Prostate gland (tissue), 2 donors: ENCODE measurements at places on chromosomes 16 and 17.

- no peak for DNase-seq
These were observed 268.3 kb downstream of the ABCC12 start for GRCh38 chr16:47887496-47887895.

- no peak for DNase-seq
These were observed 8.3 kb downstream of the TRIM65 start for GRCh38 chr17:75888484-75888883.

- no peak for DNase-seq
These were observed 126.0 kb downstream of the MGAT5B start for GRCh38 chr17:76994237-76994637.

GRCh38 chr16:83862661-83863060 lies 36.3 kb upstream of the MLYCD start:
- no peak for DNase-seq

DNA sequence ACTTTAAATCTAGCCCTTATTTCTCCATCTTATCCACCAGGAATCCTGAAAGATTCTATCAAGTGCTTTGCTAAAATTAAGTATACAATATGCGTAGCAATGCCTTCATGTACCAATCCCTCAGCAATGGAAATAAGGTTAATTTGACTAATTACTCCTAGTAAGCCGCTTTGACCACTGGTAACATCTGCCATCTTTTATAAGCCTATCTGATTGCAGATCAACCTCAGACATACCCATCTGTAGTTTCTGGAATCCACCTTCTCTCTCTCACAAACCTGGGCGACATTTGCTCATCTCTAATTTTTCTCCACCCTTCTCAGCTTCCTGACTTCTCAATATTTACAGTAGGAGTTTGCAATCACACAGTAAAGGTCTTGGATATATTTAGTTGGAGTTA lies 138.8 kb upstream of the CRHR1 start:
- DNase-seq, result no peak

DNA sequence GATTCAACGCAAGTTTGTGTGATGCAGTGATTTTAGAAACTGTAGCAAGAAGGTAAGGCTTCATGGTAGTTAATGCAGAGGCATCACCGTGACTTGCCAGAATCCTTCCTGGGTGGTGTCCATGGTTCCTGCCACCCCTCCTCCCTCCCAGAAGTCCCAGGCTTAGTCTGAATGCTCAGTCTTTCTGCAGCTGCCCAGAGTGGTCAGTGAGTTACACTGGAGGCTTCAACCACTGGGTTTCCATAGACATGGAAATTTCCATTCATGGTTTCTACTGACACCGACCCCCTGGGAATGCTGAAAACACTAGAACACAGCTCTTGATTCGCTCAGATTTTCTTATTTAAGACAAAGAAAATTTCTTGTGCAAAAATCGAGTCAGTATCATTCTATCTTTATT lies 159.4 kb upstream of the HSBP1 start:
- no peak for DNase-seq

GRCh38 chr17:26731005-26731921 lies 562.7 kb upstream of the WSB1 start:
- DNase-seq, result no peak

- DNase-seq, result no peak
These were observed 20.7 kb downstream of the DRC3 start for GRCh38 chr17:17993366-17993765.

DNA sequence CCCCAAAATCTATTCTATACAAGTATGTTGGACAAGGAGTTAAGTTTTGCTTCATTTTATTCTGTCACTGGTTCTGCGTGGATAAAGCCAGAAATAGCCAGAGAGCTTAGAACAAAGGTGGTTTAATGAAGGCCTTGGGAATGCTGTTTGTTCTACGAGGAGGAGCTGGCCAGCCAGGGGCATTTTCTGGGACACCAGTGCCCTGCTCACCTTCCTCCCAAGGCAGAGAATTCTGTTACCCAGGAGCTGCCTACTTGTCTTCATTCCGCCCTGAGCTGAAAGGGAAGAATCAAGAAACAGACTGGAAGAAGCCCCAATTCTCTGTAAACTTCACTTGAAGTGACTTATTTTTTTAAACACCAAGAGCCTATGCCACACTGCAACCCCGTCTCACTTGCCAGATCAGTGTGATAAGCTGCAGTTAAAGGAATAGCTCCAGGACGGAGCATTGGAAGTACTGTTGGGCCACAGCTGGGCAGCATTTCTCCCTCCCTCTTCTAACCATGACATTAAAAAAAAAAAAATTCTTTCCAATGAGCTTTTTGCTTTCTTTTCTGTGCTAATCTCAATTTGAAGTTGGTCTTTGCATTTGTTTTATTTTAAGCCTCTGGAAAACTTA lies 149.8 kb upstream of the DYNLRB2 start:
- no peak for DNase-seq

- no peak for DNase-seq
These were observed 20.9 kb upstream of the ITPRIPL2 start for GRCh38 chr16:19092653-19093410.

GRCh38 chr16:12340151-12340733 lies 363.7 kb downstream of the SNX29 start:
- DNase-seq, result peak; percentile 36

- no peak for DNase-seq
These were observed 9.2 kb downstream of the SYT17 start for GRCh38 chr16:19177111-19177739.

- DNase-seq, result no peak
These were observed 3.3 kb upstream of the ABCC3 start for GRCh38 chr17:50631195-50631907.

DNA sequence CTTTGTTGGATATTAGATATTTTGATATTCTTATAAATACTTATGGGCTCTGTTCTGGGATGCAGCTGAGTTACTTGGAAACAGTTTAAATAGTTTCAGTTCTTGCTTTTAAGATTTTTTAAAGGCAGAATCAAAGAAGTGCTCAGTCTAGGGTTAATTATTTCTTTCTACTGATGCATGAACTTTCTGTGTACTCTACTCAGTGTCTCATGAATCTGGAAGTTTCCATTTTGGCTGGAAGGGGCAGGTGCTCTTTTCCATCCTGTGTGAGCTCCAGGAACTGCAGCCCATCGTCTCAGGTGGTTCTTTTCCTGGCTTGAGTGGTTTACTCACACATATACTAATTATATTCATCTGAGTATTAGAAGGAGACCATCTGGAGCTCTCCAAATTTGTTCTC lies 61.1 kb upstream of the CPHXL start:
- DNase-seq, result no peak

DNA sequence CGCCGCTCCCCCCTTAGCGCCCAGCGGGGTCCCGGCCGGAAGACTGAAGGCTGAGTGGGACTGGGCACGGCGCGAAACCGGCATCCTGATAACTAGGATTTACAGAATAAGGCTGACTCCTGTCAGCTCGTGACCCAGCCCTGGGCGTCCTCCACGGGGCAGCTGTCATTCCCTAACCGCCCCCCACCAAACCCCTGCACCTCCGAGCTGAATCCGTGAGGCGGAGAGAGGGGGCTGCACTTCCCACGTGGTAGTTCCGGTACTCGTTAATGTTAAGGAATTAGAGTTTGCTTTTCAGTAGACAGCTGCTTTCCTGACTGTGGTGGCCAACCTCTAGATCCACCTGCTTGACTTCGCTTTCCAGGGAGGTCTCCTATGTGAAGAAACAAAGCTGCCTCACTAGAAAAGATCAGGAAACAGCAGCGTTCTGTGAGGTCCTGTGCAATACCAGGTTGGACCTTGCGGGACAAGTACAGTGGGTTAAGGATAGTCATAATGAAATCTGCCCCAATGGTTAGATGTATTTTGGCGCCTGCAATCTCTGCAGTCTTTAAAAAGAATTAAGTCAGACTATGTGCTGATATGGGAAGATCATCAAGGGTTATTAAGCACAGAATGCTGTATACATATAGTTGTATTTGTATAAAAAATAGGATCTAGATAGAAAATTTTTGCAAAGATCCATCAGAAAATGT lies 1.1 kb upstream of the WBP2 start:
- no peak for DNase-seq

GRCh38 chr17:63491977-63492618 lies 15.2 kb downstream of the ACE start:
- DNase-seq, result no peak

DNA sequence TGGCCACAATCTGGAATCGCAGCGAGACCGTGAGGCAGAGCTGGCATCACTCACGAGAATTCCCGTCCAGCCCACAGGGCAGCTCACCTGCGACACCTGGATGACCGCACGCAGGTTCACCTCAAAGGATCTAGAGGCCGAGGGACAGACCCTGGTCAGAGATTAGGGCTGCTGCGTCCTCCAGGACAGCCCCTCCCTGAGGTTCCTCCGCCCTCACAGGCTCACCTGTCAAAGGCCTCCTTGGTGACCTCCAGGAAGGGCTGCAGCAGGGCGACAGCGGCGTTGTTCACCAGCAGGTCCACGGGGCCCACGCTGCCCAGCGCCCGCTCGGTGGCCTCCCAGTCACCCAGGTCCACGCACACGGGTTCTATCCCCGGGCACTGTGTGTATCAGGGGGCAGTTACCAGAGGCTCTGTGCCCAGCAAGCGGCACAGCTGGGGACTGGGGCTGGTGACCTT lies 834 bp downstream of the DCXR start:
- DNase-seq, result no peak

DNA sequence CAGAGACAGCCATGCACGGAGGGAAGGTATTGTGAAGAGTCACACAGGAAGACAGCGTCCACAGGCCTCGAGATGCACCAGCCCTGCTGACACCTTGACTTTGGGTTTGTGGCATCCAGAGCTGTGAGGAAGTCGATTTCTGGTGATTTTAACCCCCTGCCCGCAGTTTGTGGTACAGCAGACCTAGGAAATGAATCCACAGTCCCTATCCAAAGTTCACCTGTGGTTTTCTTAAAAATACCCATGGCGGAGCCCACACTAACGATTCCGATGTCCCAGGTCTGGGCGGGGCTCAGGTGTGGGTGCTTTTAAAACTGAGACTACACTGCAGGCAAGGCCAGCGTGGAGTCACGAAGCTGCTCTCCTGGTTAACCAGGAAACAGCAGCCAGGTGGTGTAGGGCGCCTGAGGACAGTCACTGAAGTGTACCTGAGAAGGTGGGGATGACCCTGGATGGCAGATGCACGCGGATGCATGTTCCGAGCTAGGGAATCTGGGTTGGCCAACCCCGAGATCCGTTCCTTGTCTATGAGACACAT lies 14.4 kb upstream of the MEAK7 start:
- no peak for DNase-seq

GRCh38 chr16:86373276-86373901 lies 136.9 kb upstream of the FOXF1 start:
- DNase-seq, result no peak

DNA sequence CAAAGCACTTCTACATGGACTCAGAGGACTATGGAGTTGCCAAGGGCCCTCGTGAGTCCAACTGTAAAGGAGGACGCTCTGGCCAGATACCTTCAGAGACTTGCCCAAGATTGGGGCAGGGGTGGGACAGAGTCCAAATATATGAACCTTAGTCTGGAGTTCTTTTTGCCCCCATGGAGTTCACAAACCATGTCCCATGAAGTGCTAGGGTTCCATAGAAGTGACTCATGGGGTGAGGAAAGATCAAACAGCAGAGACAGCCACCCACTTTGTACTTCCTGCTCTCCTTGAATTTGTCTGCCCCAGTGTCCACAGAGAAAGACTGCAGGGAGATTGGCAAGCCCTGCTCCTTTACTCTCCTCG lies 29.0 kb downstream of the SRL start:
- no peak for DNase-seq

DNA sequence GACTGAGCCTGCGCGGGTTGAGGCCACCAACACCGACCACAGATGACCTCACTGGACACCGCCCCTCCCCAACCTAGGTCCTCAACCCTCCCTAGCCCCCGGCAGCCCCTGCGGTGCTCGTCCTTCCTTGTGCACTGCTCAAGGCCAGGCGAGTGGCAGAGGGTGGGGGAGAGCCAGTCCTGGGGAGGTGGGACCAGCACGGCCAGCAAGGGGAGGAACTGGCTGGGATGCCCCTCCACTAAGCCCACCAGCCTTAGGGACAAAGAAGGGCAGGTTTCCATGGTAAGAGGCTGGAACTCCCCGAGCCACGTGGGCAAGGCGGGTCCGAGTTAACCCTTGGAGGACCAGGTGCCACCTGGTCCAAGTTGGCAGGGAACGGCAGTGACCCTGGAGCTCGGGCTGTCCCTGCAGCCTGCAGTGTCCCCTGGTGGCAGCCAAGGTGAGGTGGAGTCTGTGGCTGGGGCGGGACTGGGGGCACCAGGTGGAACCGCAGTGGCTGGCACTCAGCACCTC lies 9.2 kb downstream of the FSCN2 start:
- DNase-seq, result no peak

DNA sequence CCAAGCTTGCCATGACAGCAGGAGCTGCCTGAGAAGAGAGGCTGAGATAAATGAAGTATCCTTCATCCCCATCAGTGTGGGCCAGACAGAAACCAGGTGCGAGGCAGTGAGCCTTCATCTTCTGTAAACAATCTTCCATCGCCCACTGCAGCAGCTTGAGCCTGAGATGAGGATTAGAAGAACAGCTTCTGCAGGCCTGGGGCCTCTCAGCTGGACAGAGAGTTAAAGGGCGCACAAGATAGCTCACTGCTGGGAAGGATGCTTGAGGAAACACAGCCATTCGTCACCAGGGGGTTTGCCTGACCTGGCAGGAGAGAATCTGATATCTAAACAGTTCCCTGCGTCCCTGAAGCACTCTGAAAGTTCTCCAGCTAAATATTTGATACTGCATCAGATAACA lies 27.1 kb downstream of the HOXB1 start:
- DNase-seq, result no peak

DNA sequence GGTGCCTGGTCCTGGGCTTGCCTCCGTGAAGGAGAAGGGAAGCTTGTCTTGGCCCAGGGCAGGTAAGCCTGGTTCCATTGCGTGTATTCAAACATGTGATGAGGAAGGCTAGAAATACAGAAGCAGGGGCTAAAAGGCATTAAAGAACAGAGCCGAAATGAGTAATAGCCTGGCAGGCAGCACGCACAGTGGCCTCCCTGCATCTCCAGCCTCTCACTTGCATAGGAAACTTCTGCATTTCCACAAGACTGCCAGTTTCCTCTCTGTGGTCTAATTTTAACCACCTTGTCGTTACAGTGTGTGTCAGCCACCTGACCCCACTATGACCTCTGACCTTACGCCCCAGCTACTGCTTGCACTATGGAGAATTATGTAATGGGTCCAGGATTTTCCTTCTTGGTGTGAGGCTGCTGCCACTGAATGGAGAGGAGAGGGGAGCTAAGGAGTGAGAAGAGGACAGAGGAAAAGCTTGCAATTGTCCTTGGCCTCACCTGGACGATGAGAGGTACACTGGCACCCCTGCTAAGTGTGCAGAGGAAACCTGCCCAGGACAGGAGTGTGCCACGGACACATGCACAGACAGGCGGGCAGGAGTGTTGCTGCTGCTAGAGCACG lies 32.8 kb downstream of the HIC1 start:
- DNase-seq, result no peak

- no peak for DNase-seq
These were observed 17.0 kb downstream of the PRR11 start for GRCh38 chr17:59172436-59173004.

- no peak for DNase-seq
These were observed 12.6 kb downstream of the HELZ start for GRCh38 chr17:67232441-67232840.

GRCh38 chr17:40886090-40886489 lies 1.0 kb upstream of the KRT20 start:
- DNase-seq, result no peak

- no peak for DNase-seq
These were observed 41.1 kb downstream of the BAHCC1 start for GRCh38 chr17:81436294-81436849.

- DNase-seq, result no peak
These were observed 113.9 kb upstream of the TBX2 start for GRCh38 chr17:61285526-61286320.
